ENCODE measurements at places on chromosomes 4 and X.

DNA sequence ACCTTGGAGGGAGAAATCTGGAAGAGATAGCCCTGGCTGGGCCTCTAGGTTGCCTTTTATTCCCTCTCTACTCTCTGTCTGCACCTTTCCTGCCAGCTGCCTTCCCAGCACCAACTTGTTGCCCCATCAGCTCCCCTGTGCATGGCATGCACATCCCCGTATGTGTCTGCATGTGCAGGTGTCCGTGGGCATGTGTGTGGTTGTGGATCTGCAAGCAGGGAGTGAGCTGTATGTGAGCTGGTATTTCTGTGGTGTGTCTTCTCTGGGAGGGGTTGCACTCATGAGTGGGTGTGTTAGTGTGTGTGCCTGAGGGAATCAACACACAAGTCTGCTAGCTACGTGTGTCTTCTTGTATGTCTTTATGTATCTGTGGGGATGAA, 9.9 kb downstream of the L1CAM start:
- no peak for DNase-seq

DNA sequence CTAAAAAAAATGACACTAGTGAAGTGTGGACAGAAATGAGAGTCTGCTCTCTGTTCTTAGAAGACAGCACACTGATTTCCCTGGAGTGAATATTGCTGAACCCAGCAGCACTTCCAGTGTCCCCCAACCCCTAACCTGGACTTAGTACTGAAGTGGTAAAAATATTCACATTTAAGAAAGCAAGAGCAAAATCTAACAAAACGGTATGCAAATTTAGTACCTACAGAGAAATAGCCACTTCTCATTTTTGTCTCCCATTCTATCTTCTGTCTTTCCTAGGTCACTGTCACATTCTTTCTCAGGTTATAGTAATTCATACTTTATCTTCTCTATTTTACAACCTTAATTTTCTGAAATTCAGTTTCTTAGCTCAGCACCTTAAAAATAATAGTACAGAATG, 274.7 kb downstream of the CFAP299 start:
- peak; percentile 45 for DNase-seq

DNA sequence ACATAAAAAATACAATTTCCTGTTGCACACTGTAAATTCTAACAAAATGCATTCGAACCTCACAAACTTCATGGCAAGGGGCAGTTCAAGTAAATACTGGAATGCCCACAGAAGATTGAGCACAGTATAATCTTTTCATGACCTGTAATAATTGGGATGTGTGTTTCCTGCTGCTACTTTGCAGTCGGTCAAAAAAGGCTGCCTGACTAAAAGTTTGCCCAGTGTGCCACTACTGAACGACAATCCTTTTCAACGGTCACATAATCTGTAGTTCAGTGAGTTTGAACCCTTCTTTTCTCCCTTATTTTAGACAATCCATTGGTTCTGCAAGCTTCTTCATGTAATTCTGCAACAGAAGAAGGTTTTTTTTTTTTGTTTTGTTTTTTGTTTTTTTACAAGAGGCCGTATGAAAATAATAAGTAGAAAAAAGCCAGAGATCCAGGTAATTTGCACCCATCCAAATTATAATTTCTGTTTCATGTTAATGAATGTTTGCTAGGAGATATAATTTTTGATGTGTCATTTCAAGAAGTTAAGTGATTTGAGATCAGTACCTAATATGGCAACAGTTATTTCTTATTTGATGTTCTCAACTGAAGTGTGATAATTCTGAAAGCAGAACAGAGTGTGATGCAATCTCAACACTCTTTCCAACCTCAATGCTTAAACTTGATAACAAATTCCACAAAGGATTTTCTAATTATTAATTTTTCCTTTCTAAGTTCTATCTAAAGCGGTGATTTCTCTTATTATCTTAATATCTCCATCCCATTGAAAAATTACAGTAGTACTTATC, 237.6 kb downstream of the FSTL5 start:
- no peak for DNase-seq

DNA sequence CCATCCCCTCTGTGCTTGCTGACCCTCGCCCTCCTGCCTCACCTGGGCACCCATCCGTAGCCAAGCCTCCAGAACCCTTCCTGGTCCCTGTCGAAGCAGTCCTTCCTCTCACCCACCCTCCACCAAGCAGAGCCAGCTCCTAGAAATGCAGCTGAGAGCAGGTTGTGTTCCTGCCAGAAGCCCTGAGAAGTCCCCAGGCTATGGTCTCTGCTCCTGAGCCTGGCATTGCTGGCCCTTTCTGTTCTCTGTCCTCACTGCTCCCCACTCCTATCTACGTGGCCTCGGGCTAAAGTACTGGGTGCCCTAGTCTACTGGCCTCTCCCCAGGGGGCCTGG, 2.1 kb upstream of the CPZ start:
- no peak for DNase-seq

- DNase-seq, result no peak
These were observed 104.5 kb upstream of the MAOA start for GRCh38 chrX:43551590-43551989.
